ENCODE measurements at places on chromosomes 12 and 14.

- no peak for DNase-seq
Measured at GRCh38 chr12:122977655-122978392, 2.7 kb upstream of the ARL6IP4 start.

GRCh38 chr12:69090722-69091121 lies 148.6 kb upstream of the CPSF6 start:
- DNase-seq, result no peak

DNA sequence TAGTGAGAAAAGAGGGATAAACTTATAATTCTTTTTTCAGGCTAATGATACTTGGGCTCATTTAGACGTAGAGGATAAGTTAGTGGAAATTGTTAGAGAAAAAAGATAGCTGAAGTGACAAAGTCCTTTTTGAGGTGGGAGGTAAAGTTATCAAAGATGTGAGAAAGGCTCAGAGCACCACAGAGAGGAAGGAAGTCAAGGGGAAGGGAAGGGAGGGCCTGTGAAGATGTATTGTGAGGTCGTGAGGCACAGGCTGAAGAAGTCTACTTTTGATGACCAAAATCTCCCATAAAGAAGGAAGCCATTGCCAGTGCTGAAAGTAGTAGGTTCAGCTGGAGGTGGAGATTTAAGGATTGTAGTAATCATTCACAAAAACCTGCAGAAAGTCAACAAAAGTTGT lies 19.4 kb upstream of the PTGDR start:
- DNase-seq, result no peak

DNA sequence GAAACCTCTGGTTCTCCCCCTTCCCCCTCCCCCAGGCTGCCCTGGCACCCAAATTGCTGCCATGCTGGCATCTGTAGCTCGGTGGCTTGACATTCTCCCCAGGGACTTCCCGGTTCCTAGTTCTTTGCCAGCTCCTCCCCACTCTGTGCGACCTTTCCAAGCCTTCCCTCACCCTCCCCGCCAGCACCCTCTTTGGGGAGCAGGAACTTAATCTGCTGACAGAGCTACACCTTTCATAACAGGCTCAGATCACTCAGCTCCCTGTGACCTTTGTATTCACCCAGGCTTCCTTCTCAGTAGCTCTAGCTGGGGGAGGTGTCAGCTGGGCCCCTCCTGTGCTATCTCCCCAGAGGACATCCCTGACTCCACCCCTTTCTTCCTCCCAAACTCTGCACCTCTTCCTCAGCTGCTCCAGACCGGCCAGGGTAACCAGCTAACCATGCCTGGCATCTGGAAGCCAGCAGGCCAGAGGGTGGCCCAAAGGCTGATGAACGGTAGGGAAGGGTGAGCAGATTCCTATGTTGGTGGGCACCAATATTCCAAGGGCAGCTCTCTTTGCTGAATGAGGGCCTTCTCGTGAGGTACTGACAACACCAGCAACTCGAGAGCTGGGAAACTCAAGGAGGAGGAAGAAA lies 1.8 kb upstream of the COX14 start:
- DNase-seq, result no peak

GRCh38 chr14:37384870-37385596 lies 187.3 kb downstream of the MIPOL1 start:
- DNase-seq, result no peak

- no peak for DNase-seq
Measured at GRCh38 chr12:48163150-48163747, 5.9 kb upstream of the ASB8 start.

GRCh38 chr14:20792556-20792955 lies 10.1 kb downstream of the RNASE1 start:
- no peak for DNase-seq

DNA sequence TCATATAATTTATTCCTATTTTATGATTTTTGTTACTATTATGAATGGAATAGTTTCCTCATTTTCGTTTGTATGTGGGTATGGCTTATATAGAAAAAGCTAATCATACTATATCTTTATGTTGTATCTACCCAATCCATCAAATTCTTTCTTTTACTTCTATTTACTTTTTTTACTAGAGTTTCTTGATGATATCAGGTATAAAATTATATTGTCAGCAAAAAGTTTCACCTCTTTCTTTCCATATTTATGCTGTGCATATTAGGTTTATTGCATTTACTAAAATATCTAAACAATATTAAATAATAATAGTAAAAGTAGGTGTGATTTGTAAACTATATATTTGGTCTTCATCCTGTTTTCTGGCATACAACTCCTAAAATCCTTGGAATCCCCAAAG lies 146.7 kb upstream of the PLXNC1 start:
- DNase-seq, result no peak

DNA sequence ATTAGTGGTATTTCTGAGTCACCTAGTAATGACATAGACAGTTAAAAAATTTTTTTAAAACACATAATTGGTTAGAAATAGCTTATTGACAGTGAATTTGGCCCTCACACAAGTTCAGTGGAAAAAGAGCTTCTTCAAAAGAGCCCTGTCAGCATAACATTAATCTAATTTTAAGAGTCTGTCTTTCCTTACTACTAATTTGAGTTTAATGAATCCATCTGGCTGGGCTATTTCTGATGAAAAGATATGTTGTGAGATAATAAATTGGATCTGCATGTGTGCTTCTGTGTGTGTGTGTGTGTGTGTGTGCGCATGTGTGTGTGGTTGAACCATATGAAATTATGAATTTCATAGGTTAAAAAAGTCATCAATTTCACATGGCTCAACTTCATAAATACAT lies 1045.2 kb downstream of the FLRT2 start:
- DNase-seq, result no peak

- no peak for DNase-seq
Measured at GRCh38 chr12:51205350-51205749, 12.5 kb downstream of the POU6F1 start.

GRCh38 chr12:26555139-26555538 lies 277.9 kb downstream of the ITPR2 start:
- DNase-seq, result no peak

DNA sequence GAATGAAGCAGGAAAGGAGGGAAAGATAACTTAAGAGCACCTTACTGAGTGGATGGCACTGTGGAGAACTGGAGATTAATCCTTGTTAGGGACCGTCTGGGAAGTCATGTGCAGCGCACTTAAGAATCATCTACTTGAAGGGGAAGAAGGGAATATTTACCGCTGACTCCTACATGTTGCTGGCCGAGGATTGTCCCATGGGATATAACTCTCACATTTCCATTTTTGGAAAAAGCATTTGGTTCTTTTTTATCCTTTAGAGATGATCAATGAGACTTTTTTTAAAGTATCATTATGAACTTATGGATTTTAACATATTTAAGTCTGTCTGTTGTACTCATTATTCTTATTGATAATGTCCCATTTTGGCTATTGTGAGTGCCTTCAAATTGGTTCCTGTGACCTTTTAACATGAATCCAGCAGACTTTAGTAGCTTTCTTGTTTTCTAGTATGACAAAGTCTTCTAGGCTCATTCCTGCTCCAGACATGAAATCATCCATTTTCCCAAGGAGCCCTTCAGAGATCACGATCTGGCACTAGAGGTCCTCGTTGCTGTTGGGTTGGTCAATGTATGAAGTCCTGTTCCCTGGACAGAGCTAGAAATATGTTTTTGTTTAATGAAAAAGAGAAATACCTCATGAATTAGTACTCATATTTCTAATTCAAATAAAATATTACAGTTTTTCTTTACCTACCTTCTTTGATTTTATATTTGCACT lies 20.2 kb upstream of the FAM234B start:
- no peak for DNase-seq

DNA sequence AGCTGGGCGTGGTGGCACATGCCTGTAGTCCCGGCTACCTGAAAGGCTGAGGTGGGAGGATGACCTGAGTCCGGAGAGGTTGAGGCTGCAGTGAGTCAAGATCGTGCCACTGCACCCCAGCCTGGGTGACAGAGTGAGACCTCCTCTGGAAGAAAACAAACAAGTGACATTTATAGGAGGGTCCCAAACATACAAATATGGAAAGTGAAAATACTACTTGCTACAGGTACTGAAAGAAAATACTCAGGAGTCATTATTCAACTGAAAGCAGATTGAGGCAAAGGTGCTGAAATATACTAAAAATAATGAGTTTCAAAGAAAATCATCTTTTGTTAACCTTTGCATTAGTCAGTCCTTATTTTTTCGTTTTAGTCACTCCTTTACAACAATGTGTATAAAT lies 53.5 kb downstream of the ETV6 start:
- no peak for DNase-seq

DNA sequence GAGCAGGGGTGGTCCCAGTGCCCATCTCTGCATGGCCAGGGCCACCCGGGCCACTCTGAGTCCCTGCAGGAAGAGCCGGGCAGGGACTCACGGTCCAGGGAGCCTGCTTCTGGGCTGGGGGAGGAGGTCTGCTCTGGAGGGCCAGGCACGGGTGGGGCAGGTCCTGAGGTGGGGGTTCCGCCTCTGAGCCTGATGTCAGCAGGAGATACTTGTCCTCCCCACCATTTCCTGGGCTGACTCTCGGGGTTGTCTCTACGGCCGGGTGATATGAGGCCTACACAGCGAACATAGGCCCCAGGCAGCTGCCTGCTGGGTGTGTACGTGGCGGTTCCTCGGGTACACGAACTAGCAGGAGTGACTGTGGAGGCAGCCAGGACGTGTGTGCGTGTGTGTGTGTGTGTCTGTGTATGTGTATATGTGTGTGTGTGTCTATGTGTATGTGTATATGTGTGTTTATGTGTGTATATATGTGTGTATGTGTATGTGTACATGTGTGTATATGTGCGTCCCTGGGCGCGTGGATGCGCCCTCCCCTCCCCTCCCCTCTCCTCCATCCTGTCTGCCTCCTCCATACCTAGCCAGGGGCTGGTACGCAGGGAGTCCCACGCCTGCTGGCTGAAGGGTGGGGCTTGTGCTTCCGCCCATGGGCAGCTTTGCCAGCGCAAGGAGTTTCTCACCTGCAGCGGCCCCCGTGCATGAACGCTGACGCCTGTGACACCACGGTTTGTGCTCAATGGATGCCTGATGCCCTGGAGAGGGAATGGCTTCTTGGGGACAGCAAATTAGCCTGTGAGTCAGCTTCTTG lies 30.4 kb upstream of the TRAF3 start:
- DNase-seq, result no peak

- DNase-seq, result no peak
Measured at GRCh38 chr12:98369581-98369980, 145.8 kb upstream of the TMPO start.

- no peak for DNase-seq
Measured at GRCh38 chr14:34970665-34971064, 12.1 kb upstream of the SRP54 start.

DNA sequence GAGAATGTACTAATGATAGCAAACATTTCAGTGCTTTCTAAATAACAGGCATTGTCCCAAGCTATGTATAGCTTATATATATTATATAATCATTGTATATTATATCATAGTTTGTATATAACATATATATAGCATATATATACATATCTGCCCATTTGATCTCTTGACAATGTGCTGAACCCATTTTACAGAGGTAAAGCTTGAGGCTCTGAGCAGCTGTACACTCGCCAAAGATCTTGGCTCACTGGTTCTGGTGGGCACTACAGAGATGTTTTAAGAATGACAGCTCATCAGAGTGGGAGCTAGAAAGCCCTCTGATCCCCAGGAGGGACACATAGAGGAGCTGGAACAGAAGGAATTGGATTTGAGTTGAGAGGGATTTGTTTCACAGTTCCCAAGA lies 68.2 kb upstream of the ACTN1 start:
- DNase-seq, result no peak

GRCh38 chr14:89444516-89445125 lies 27.6 kb upstream of the FOXN3 start:
- DNase-seq, result no peak

DNA sequence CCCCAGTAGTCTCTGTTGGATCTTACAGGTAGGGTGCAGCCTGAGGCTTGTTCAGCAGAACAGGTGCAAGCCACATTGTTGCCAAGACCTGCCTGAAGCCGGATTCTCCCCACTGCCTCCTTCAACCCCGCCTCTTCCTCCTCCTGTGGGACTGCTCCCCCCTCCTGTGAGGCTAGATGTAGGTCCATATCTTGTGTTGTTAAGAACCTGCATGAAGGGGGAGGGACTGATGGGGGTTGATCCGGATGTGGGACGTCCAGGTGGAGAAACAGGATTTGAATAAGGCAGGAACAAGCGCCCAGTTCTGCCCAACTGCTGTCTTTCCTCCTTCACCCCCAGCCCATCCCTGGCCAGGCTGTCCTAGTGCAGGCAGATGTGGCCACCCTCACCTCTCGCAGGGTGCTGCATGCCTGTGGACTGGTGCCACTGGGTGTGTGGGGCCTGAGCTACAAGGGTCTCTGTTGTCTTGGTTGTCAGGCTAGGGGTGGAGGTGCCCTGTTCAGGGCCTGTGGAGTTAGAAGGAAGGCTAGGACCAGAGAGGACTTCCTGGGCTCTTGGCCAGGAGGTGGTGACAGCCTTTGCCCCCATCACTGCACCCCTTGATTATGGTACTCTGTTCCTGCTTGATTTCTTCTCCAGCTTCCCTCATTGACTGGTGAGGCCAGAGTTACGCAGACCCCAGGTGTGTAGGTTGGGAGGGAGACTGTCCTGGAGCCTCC lies 1.4 kb downstream of the NR4A1 start:
- DNase-seq, result no peak

- no peak for DNase-seq
Measured at GRCh38 chr14:48401321-48401720, 725.9 kb upstream of the MDGA2 start.

DNA sequence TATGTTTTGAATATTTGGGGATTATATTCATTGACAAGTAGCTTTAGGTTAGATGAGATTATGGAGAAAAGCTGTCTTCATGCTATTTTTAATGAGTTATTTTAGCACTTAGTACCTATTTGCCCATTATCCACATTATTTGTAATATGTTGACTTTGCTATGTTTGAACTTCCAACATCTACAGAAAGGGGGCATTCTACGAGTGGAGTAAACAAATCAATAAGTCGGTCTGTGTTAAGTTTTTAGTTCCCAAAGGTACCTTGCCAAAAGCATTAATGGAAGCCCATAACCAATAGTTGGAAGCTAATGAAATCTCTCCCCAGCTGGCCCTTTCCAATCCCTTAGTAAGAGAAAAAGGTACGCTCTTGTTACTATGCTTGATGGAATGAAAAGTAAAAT lies 250.0 kb upstream of the E2F7 start:
- no peak for DNase-seq

- DNase-seq, result no peak
Measured at GRCh38 chr14:72849222-72849621, 44.7 kb downstream of the DPF3 start.

GRCh38 chr14:92880351-92880750 lies 42.6 kb upstream of the CHGA start:
- DNase-seq, result no peak

DNA sequence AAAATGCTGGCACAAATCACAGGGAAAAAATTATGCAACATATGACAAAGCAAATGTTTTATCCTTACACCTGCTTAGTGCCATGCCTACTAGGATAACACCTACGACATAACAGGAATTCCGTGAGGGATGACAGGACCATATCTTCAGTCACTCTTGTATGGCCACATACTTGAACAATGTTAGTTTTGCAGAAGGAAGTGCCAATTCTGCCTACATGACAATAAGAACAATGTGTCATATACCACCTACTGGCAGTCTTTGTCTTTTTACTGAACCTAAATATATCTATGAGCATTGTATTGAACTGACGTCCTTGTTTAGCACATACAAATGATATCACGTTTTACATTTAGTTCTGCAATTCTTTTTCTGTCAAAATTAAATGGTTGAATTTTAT lies 234.0 kb downstream of the ADAMTS20 start:
- DNase-seq, result no peak

GRCh38 chr12:47881826-47882427 lies 22.9 kb downstream of the VDR start:
- no peak for DNase-seq

GRCh38 chr14:97036086-97036852 lies 239.1 kb downstream of the VRK1 start:
- no peak for DNase-seq

Data from activated T-cell treated with anti-CD3 and anti-CD28 coated beads for 4 hours (primary cell).